ENCODE measurements at places on chromosomes 1 and 21. TPM values are rescaled to one million over a fixed set of nuclear protein-coding genes. Genes with fewer than 3 reads are reported as not detected.

GRCh38 chr1:39509360-39510009, 18.0 kb downstream of the BMP8A start:
- H3K36me3 ChIP-seq: no peaks in the 10 kb centered on the region
- H3K4me1 ChIP-seq: no peaks in the 10 kb centered on the region
- H3K4me3 ChIP-seq: no peak overlapping the region
- no peaks in the 10 kb centered on the region for H3K27me3 ChIP-seq
- DNase-seq: no peak

DNA sequence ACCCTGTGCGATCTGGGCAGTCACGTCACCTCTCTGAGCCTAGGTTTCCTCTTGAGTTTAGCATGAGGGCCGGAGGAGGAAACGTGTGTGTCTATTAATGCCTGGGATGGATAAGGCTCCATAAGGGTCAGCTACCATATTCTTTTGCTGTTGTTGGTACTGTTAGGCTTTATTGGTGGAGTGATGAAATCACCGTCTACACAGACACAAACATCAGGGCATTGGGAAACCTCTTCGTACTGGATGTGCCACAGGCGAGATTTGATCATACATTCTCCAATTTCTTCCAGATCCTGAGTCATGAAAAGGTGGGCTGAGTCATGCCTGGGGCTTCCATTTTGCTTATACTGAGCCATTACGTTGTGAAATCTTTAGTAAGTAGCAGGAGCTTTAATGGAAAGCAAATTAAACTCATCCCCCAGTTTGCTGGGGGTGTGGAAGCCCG, 24.9 kb upstream of the GRHL3 start:
- no peak overlapping the region for H3K27ac ChIP-seq
- H3K4me3 ChIP-seq: no peak overlapping the region
- DNase-seq: no peak
- no peaks in the 10 kb centered on the region for H3K36me3 ChIP-seq

DNA sequence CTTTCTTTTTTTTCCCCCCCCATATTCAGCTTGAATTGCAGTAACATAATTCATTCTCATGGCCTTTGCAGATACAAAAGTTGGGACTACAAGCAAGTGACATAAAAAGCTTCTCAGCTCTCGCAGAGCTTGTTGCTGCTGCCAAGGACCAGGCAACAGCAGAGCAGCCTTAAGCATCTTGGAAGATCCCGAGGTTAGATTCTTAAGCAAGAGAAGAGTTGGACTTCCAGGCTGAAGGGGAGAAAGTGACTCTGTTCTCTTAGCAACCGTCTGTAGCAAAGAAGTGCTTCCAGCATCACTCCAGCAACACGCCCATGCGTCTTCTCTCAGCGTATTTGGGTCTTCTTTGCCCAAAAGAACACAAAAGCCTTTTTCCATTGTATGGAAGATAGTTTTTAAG, 20.7 kb downstream of the AGT start:
- no peak overlapping the region for H3K4me3 ChIP-seq
- DNase-seq: no peak
- H3K27me3 ChIP-seq: no peaks in the 10 kb centered on the region
- H3K27ac ChIP-seq: no peak overlapping the region
- peaks cover 29% of the 10 kb centered on the region for H3K36me3 ChIP-seq

DNA sequence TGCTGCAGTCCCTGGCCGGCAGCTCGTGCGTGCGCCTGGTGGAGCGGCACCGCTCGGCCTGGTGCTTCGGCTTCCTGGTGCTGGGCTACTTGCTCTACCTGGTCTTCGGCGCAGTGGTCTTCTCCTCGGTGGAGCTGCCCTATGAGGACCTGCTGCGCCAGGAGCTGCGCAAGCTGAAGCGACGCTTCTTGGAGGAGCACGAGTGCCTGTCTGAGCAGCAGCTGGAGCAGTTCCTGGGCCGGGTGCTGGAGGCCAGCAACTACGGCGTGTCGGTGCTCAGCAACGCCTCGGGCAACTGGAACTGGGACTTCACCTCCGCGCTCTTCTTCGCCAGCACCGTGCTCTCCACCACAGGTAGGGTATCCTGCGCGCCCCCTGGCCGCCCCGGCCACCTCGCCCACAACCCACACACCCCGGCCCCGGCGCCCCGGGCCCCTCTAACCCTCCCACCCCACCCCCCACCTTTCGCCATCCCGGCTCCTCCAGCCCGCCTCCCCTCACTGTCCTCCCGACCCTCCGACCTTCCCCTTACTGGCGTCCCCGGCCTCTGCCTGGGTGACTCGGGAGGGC, 352 bp downstream of the KCNK1 start:
- H3K4me1 ChIP-seq: peaks cover 20% of the 10 kb centered on the region
- H3K36me3 ChIP-seq: no peaks in the 10 kb centered on the region
- H3K4me3 ChIP-seq: peak overlapping the region; percentile 80
- no peak overlapping the region for H3K27ac ChIP-seq
- no peak for DNase-seq

- no peak for DNase-seq
- H3K27ac ChIP-seq: no peak overlapping the region
- no peaks in the 10 kb centered on the region for H3K4me1 ChIP-seq
- H3K4me3 ChIP-seq: no peak overlapping the region
- no peaks in the 10 kb centered on the region for H3K27me3 ChIP-seq
Measured at GRCh38 chr1:47914952-47915676, 82.1 kb downstream of the TRABD2B start.

DNA sequence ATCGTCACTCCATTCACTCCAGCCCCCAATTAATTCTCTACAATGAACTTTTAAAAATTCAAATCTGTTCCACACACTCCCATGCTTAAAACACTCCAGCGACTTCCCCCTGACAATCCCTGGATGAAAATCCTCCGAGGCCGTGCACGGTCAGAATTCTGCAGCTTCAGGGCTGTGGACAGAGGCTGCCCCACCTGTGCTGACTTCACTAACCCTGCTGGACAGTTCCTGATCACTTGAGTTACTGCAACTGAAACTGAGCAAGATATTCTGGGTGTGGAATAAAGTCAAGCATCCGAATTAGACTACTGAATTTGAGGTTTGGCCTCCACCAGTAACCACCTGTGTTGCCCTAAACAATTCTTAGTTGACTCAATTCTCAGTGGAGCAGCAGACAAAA, 1.0 kb upstream of the JAK1 start:
- H3K4me3 ChIP-seq: peak overlapping the region; percentile 91
- H3K4me1 ChIP-seq: peaks cover 11% of the 10 kb centered on the region
- DNase-seq: no peak
- no peak overlapping the region for H3K27ac ChIP-seq

GRCh38 chr1:87926131-87926830, 597.6 kb downstream of the LMO4 start:
- DNase-seq: no peak
- H3K27ac ChIP-seq: no peak overlapping the region
- no peaks in the 10 kb centered on the region for H3K4me1 ChIP-seq
- no peak overlapping the region for H3K4me3 ChIP-seq
- H3K27me3 ChIP-seq: no peaks in the 10 kb centered on the region
- no peaks in the 10 kb centered on the region for H3K36me3 ChIP-seq

DNA sequence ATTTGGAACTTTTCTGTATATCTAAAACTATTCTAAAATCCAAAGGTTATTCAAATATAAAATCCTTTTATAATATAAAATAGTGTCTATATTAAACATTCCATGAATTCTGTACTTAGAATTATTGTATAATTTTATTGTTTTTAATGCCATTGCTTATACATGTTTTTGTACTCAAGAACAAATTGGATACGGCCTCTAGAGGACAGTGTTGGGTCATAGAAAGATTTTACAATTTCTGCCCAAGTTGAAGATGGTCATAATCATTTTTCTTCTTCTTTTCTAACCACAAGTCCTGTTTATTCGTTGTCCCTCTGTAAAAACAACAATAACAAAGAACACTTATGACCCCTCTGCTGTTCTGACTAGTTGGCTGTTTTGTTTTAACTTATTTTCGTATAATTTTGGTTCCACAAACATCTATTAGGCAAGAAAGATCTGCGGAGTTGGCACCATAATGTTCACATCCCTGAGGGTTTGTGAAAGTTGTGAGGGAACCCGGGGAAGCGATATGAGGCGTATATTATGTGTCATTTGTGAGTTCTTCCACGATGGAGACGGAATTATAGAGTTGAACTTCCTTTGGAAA, 75.7 kb upstream of the KIF26B start:
- H3K4me3 ChIP-seq: no peak overlapping the region
- H3K4me1 ChIP-seq: no peaks in the 10 kb centered on the region
- H3K27me3 ChIP-seq: no peaks in the 10 kb centered on the region
- H3K27ac ChIP-seq: no peak overlapping the region
- no peak for DNase-seq

The HSD3B1 gene
- not detected for total RNA-seq

The HCRTR1 gene
- total RNA-seq: not detected

The TMEM200B gene
- total RNA-seq: 31.4 TPM

The L1TD1 gene
- 0.63 TPM for total RNA-seq

The PLD5 gene
- 23.9 TPM for total RNA-seq

The OPRD1 gene
- total RNA-seq: not detected

The LRRC71 gene
- total RNA-seq: not detected

The THEMIS2 gene
- total RNA-seq: 119 TPM

The RHD gene
- not detected for total RNA-seq

All from thoracic aorta (tissue), 2 donors.